ENCODE measurements at places on chromosomes 12 and 14.

DNA sequence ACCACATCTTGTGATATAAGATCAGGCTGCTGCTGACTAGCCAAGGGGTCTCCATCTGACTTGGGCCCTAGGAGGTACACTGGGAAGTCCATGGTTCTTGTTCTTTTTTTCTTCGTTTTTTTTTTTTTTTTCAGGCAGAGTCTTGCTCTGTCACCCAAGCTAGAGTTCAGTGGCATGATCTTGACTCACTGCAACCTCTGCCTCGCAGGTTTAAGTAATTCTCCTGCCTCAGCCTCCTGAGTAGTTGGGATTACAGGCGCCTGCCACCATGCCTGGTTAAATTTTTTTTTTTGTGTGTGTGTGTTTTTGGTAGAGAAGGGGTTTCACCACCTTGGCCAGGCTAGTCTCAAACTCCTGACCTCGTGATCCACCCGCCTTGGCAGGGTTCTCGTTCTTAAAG is 178.2 kb downstream of the RMST start:
- DNase-seq = no peak

DNA sequence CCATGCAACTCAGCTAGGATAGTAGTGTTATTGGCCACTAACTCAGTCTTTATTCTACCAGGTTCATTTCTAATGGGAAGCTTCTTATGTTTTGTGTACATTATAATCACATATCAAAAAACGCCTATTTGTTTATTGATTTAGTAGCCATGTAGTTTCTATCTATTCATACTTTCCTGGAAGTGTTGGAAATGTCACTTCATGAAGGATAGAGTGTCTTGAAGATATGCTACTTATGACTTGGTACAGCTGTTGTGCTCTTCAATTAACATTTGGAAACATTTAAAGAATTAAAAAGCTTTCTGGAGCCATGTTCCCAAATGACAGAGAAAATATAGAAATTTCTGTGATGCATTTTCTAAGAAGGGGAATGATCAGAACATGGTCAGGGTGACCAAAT is 307.5 kb downstream of the ETNK1 start:
- DNase-seq = no peak

DNA sequence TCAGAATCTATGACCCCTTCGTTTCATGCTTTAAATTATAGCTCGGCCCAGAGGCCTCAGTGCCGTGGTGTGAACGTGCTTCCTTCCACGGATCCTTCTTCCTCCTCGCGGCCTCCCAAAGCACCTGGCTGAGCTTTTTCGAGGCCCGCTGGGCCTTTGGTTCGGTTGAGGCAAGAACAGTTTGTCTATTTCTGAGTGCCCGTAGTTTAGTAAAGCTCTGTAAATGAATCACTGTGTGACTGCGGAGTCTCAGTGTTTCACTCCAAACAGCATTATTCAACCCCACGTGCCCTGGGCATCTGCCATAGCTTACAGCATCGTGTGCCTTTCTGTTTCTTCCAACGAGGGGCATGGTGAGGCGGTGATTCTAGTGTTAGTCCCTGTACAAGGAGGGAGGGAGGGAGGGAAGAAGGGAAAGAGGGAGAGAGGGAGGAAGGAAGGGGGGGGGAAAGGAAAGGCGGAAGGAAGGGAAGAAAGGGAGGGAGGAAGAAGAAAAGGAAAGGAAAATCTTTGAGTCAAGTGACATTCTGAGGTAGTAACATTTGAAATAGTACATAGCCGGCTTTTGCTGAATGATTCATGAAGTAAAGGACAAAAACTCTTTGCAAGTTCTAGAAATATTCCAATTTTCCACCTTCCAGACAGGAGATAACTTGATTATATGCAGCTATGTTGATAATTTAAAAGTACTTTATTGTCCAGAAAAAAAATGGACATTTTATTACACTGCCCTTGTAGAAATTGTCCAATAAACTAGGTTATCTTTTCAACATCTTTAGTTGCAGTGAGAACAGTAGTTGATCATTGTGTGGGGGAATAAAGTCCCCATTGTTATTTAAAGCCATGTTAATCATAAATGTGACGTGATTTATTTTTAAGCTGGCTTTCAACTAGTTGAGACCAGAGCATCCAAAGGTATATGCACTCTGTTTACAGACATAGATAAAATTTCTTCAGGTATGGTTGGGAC is 1.2 kb upstream of the TRIM9 start:
- no peak for DNase-seq

- no peak for DNase-seq
Measured at GRCh38 chr14:58793131-58793740, 155.5 kb downstream of the DACT1 start.

GRCh38 chr12:25959071-25959961 is 834 bp downstream of the RASSF8 start:
- DNase-seq = no peak

DNA sequence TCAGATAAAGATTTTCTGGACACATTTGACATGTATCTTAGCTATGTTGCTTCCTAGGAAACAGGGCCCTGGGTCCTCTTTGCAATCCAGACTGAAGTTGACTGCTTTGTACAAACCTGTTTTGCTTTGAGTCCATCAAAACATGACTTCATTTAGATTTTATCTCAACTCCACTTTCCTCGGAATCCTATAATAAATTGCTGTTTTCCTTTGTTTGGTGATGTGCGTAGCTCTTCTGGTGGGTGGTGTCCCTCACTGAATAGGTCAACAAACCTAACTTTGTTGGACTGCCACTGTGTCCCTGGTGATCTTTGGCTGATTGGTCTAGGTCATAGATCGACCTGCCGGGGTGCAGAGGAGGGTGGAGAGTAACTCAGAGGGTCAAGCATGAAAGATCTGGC is 735 bp upstream of the P2RX7 start:
- DNase-seq = no peak

- DNase-seq = no peak
Measured at GRCh38 chr12:1445807-1446206, 148.6 kb downstream of the FBXL14 start.

- no peak for DNase-seq
Measured at GRCh38 chr12:11660624-11661023, 11.2 kb downstream of the ETV6 start.

All from activated naive CD8-positive, alpha-beta T cell treated with anti-CD3 and anti-CD28 coated beads, Interleukin-2, amount 10 ng/mL, durations not matched to agents 7 days and 5 days (primary cell).